ENCODE measurements at places on chromosomes 5 and 9.

- no peak for DNase-seq
These were observed 15.2 kb upstream of the OSMR start for GRCh38 chr5:38830521-38831051.

DNA sequence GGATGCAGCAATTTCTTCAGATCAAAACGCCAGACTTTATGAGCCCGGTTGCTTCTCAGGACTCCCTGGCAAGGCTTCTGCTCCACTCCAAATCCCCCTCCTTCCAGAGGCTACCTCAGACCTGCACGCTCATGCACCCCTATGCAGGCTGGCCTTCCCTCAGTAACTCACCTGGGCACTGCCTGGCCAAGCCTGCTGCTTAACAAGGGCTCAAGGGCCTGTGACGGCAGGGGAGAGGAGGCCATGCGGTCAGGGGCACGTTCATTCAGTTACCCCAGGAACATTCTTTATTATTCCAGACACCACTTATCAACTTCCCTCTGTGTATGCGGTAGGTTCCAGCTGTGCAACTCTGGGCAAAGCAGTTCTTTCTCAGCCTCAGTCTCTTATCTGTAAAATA is 79.6 kb downstream of the HRH2 start:
- DNase-seq, result no peak

GRCh38 chr5:75020016-75020656 is 32.2 kb downstream of the GCNT4 start:
- DNase-seq, result peak; percentile 74

DNA sequence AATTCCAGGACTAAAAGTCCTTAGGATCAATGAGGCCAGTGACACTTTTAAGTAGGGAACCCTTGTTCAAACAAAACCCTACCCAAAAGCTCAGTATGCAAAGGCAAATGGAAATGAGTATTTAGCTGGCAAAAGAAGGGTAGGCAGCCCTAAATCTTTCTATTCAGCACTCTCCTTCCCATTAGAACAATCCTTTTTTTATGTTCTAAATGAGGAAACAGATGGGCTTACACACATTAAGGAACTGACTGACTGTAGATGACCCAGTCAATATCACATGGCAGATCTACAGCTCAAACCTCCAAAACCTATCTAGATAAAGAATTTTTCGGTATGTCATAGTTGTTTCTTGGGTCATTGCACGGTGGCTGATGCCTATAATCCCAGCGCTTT is 7.2 kb downstream of the CSNK1A1 start:
- DNase-seq, result no peak

DNA sequence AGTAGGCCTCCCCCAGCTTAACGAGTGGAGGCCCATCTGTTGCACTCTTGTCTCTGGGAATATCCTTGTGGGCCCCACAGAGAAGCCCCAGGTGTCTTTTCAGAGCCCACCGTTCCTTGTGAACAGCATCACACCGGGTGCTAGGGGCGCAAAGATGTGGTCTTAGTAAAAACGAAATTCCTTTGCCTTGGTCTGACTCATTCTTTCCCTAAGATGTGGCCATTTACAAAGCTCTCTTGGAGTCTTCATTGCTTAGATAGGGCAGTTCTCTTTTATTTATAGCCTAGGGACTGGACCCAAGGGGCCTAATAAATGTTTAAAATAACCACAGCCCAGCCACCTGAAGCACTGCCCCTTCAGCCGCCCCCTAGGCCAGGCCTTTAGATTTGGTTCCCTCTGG is 52.8 kb upstream of the RPL26L1 start:
- no peak for DNase-seq

DNA sequence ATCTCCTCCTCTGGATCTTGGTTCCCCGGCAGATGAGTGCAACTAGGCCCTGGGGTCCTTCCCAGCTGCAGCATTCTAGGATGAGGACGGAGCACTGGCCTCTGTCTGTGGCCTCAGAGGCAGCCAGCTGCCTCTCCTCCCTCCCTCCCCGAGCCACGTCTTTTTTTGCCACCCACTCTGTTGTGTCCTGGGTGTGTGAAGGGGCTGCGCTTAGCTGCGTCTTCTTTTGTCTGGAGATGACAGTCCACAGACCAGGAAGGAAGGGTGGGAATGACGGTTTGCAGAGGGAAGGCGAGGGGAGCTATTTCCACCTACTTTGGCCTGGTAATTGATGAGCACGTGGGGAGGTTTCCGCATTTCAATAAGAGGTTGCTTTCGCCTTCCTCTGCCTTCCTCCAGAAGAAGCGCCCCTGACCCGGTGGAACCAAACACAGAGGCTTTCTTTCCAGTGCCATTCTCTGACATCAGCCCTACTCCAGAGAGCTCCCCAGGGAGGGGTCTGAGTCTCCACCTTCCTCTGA is 34.5 kb upstream of the GABRP start:
- peak; percentile 70 for DNase-seq

DNA sequence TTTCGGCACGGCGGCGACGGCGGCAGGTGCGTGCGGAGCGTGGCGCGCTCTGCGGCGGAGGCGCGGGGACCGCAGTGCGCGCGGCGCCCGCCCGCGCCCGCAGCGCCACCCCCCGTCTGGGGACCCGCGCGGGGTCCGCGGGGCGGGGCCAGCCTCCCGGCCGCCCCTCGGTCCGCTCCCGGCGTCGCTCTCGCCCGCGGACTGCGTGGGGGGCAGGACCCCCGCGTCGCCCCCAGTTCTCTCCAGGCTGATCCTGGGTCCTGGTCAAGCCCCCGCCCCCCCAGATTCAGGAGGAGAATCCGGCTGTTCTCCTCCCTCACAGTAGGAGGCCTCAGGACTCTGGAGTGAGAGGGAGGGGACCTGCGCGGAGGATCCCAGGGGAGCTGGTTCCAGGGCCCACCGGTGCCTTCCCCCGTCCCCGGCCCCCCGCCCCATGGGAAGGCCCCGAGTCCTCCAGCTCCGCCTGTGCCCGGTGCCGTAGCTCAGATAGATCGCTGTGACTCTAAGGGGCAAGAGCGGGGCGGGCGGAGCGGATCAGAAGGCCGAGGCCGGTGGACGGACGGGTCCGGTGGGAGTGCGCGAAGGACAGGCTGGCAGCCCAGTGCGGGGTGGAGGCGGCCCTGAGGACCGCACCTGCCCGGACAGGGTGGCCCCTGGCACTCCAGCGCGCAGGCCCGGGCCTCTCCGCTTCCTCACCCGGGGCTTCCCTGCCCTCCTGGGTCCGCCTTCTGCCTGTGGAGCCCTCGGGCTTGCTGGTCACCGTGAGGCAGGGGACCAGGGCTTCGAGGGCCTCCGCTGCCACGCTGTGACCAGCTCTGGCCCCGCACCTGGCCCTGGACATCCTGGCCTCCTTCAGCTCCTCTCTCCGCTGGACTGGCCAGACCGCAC is at the start of gene RNF208:
RNF208 (minus strand) TSS at position 51 of the 888 bp plus-strand sequence. CDS start 1,028 bp downstream, outside the sequence.
- no peak for DNase-seq

DNA sequence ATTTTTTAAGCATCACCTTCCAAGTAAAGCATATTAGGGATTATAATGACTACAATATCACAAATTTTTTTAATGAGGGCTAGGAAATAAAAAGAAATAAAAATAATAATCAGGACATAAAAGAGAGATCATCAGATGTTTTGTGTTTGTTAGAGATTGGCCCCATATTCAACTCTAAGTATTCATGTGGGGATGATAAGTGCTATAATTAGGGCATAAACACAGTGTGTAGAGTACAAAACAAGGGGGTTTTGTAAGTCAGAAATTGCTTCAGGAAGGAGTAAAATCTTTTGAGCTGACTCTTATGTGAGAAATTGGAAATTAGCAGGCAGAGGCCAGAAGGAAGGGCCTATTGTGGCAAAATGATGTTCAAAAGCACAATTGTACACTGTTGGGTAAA is 127.3 kb downstream of the STARD4 start:
- DNase-seq, result no peak

GRCh38 chr5:106784846-106785245 is 885.9 kb downstream of the EFNA5 start:
- no peak for DNase-seq

DNA sequence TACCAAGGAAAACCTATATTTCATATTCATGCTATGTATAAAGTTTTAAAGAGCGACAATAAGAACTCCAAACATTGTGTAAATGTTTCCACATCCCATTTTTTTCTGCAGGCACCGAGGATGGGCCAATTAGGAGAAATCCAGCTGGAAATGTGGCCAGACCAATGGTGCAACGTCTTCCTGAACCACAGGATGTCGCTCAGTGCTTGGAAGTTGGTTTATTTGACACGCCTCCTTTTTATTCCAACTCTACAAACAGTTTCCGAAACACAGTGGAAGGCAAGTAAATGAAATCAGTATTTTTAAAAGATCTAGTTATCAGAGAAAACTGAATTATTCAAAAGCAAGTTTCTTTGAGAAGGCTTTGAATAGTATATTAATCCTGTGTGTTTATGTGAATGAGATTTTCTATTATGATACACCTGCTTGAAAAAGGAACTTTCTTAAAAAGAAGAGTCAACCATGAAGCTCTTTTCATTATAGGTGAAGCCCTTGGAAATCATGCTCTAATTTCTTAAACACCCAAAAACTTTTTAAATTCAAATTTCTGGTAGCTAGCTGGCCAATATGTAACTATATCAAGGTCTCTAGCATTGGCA is 9.1 kb downstream of the TYRP1 start:
- DNase-seq, result no peak

GRCh38 chr5:104751969-104752368 is 1189.4 kb upstream of the NUDT12 start:
- DNase-seq, result no peak

DNA sequence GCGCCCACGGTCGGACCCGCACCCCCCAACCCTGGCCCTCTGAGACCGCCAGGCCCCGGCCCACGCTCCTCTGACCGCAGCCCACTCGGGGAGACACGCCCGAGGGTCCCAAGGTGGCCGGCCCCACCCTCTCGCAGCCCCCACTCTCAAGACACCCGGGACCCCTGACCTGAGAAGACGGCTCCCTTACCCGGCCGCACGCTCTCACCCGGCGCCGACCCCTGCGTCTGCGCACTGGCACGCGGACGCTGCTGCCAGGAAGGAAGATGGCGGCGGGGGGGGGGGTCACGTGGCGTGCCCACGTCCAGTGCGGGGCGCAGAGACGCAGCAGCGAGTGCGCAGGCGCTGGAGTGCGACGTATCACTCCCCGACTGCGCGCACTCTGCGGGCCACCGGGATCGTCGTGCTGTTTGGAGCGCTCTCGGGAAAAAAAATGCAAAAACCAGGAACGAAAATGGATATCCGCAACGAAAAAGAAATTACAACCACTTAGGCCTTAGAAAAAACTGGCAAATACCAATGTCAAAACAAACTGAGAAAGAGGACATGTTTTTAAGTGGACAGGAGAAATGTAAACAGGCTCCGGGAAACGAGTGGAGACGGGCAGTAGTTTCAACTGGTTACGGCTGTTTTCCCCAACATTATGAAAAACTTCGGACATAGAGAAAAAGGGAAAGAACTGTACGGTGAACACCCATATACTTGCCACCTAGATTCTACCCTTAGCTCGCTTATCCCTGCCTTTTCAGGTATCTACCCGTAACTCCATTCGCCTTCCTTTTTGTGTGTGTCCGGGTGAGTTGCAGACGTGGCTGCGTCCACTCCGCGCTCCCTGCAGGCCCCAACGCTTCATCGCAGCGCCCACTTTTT is at the start of gene MRPL36:
MRPL36 (minus strand) TSS at position 236 of the 870 bp plus-strand sequence. CDS start 902 bp downstream, outside the sequence.
- peak; percentile 98 for DNase-seq

- DNase-seq, result no peak
These were observed 278.1 kb downstream of the AOPEP start for GRCh38 chr9:95004411-95005277.

DNA sequence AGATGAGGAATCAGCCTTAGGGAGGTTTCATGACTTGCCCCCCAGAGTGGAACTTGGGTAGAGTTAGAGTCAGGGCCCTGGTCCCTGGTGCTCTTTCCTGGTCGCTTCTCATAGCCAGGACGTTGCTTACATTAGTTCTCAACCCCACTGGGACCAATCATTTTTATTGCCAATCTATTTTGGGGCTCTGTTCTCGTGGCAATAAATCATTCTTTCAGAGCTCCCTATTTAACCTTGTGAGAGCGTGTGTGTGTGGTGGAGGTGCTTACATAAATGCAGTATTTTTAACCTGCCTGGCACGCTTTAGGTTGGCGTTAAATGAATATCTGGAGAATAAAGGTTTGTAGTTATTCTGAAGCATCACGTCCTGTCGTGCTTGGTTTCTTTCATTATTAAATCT is 4.1 kb downstream of the TRIO start:
- no peak for DNase-seq
